Thymus (tissue), 14 donors: ENCODE measurements at places on chromosomes 7 and 10.

- DNase-seq, result no peak
Observed at GRCh38 chr10:64468219-64468618, 947.0 kb downstream of the REEP3 start.

GRCh38 chr10:95655571-95656290 lies 780 bp downstream of the ALDH18A1 start:
- DNase-seq, result peak; percentile 14

DNA sequence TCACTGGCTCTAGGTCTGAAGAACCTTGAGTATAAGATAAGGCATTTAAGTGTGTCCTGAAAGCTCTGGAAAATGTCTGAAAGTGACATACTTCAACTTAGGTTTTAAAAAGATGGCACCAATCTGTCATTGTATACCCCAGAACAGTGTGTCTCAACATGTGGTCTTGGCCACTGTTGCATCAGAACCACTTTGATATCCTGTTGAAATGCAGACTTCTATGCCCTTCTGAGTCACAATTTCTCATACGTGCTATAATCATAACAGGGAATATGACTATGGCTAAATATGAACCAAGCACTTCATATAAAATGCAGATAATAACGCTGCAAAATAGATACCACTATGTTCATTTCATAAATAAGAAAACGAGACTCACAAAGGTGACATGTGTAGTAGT lies 38.0 kb upstream of the GPAM start:
- no peak for DNase-seq

DNA sequence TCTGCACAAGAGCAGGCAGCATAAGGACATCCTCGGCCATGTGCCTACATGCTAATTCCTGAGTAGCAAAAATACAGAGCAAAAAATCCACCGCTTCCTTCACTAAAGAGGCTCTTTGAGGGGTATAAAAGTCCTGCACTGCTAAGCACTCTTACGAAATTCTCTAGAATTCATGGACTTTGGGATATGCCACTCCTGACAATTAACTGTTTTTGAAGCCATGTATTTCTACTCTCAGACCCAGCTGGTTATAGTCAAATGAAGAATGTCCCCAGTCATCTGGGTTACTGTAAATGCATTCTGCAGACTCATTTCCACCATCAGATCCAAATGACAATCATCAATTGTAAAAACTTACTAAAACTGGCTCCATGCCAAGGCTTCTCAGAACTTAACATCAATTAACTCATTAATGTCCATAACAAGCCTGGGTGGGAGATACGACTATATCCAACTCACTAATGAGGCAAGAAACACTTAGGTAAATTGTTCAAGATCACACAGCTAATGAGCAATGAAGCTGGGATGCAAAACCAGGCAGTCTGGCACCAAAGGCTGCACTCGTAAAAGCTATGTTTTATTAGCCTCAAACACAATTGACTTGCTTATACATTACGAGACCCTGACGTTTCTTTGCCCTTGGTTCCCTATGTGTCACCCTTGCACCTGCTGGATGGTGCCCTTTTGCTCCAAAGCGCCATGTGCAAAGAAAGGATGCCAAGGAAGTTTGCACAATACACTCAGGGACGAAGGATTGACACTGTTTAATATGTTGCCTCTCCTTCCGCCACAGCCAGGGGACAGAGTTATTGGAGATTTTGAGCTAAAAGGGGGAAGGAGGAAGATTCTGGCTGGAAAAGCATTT lies 250.4 kb downstream of the ELMO1 start:
- no peak for DNase-seq

DNA sequence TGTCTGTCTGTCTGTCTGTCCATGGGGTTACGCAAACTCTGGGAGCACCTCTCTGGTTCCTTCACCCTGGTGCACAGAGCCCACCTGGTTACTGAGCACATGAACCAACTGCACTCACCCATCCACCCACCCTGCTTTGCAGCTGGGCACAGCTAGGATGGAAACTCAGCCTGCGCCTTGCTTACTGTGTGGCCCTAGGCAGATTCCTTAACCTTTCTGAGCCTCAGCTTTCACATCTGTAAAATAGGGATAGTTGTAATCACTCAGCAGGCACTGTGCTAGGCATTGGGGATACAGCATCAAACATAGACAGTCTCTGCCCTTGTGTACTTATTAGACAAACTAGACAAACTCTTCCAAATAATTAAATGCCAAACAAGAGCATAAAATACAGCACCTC lies 21.8 kb upstream of the INMT start:
- no peak for DNase-seq

DNA sequence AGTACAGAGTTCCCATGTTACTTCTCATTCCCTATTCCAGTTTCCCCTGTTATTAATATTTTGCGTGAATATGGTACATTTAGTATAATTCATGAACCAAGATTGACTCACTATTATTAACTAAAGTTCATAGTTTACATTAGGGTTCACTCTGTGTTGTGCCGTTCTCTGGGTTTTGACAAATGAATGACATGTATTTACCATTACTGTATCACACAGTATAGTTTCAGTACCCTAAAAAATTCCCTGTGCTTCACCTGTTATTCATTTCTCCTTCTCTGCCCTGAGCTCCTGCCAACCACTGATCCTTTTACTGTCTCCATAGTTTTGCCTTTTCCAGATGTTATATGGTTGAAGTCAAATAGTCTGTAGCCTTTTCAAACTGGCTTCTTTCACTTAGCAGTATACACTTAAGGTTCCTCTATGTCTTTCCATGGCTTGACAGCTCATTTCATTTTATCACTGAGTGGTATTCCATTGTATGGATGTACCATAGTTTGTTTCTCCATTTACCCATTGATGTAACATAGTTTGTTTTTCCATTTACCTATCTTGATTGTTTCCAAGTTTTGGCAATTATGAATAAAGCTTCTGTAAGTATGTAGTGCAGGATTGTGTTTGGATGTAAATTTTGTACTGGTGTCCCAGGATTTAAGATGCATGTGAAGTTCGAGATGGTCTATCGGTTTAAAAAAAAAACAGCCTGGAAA lies 58.8 kb downstream of the CDK14 start:
- DNase-seq, result no peak

- DNase-seq, result no peak
Observed at GRCh38 chr10:103534621-103535498, 41.4 kb downstream of the NEURL1 start.

- no peak for DNase-seq
Observed at GRCh38 chr10:81036257-81036656, 498.6 kb downstream of the SH2D4B start.

DNA sequence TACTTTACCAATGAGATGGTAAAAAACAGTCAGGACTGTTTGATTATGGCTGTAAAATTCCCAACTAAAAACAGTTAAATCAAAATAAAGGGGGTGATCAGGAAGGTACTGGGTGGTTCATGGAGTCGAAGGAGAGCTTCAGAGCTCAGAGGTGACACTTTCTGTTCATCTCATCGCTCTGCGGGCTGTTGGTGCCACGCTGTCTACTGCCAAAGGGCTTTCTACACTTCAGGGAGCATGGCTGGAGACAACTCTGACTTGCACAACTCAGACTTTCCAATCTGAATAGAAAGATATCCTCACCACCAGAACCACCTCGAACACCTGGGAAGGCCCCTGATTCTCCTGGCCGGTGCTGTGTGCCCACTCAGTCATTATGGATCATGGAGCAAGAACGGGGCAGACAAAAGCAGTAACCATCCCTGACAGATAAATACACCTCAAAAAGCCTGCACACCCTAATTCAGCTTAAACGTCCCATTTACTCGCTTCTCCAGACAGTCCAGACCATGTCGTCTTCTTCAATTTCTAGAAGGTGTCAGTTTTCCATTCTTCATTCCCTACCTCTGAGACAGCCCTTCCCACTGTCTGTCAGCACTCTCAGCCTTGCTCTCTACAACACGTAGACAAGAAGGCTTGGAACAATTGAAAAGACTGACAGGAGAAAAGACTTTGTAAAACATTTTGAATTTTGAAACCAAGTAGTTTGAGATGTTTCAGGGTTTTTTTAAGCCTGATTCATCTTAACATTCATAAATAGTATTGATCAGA lies 348.7 kb upstream of the NFE2L3 start:
- DNase-seq, result no peak

GRCh38 chr7:43653466-43653865 lies 70.6 kb downstream of the STK17A start:
- no peak for DNase-seq

GRCh38 chr10:69202332-69202731 lies 17.8 kb upstream of the HKDC1 start:
- DNase-seq, result no peak

GRCh38 chr7:77903597-77903996 lies 105.0 kb downstream of the PHTF2 start:
- no peak for DNase-seq

DNA sequence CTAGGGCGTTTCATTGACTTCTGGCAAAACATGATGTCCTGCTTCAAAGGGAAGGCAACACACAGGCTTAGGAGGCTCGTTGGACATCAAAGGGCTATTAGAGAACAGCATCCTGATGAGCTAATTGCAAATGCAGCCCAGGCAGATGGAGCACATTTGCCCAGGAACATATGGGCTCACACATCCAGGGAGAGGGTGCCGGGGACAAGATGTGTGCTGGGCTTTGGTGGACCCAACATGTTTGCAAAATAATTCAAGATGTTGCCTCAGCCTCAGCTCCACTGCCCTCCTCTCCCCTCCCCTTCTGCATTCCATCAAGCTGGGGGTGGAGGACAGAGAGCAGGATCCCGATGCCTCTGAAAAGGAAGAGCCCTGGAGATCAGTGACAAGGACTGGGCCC lies 217.1 kb upstream of the ZMIZ1 start:
- no peak for DNase-seq

GRCh38 chr10:120950051-120950561 lies 98.9 kb downstream of the WDR11 start:
- no peak for DNase-seq

DNA sequence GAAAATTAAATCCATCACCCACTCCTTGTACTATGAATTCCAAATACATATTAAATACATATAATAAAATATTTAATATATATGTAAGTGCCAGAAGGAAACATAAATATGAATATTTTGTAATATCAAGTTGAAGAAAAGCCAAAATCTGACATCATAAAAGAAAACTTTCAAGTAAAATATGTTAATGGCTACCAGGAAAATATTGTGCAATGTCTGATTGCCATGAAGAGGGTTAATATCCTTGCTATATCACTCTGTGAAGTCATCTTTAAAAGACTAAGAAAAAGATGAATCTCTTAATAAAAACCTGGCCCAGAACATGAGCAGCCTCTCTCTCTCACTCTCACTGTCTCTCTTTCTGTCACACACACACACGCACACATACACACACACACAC lies 130.2 kb downstream of the EGFR start:
- DNase-seq, result no peak

GRCh38 chr7:150856303-150857275 lies 4.3 kb downstream of the AOC1 start:
- DNase-seq, result no peak

GRCh38 chr7:158863611-158864506 lies 7.5 kb downstream of the DYNC2I1 start:
- DNase-seq, result peak; percentile 32

GRCh38 chr7:149870701-149871483 lies 2.9 kb upstream of the ATP6V0E2 start:
- DNase-seq, result no peak

DNA sequence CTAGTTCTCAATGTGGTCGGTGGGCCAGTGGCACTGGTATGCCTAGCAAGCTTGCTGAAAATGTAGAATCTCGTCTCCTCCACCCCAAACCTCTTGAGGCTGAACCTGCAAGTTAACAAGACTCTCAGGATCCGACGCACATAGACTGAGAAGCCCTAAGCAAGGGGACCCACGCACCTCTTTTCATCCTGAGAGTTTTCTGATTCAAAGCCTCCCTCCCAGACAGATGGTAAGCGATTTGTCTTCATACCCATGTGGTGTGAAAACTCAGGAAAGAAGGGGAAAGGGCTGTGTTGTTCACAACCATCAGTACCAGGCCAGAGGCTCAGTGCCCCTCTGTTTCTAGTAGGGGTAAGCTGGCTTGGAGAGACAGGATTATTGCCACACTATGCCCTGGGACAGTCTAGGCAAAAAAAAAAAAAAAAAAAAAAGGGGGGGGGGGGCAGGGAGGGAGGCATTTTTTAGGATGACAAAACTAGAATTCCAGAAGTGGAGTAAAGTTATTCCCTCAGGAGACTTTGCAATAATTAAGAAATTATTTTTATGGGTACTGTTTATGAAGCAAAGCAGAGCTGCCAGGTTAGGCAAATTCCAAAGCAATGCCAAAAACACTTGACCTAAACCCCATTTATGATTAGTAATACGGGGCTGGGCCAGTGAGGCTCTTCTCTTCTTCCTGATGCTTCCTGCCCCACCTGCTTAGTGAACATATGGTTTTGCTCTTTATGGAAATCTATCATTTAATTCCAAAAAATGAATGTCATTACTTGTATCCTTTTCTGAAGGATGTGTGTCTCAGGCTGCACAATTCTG lies 117.6 kb upstream of the PDLIM1 start:
- DNase-seq, result no peak

GRCh38 chr7:77244222-77244934 lies 44.8 kb upstream of the FGL2 start:
- DNase-seq, result no peak

GRCh38 chr7:127146746-127147536 lies 105.8 kb downstream of the GRM8 start:
- DNase-seq, result no peak

GRCh38 chr7:44180631-44181030 lies 8.6 kb downstream of the GCK start:
- no peak for DNase-seq
